ENCODE measurements at places on chromosomes 3 and 15. TPM values are rescaled to one million over a fixed set of nuclear protein-coding genes. Genes with fewer than 3 reads are reported as not detected.

DNA sequence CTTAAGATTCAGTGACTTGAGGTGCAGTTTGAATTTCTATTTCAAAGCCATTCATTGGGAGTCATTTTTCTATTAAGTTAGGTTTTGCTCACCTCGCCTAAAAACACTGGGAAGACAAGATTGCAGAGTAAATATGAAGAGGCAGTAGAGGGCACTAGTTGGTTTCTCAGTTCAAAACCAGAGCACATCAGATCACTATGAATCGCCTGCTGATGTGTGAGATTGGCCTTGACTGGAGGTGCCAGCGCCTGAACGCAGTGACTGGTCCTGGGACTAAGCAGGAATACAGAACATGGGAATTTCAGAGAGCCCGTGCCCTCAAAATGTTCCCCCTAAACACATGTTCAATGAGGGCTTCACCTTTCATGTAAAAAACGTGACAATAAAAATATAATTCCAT lies 229.0 kb downstream of the ITPR1 start:
- H3K27me3 ChIP-seq = no peaks in the 10 kb centered on the region
- no peak overlapping the region for H3K4me3 ChIP-seq
- peak overlapping the region; percentile 90 for H3K27ac ChIP-seq
- H3K4me1 ChIP-seq = peaks cover 78% of the 10 kb centered on the region
- peaks cover 40% of the 10 kb centered on the region for H3K36me3 ChIP-seq

DNA sequence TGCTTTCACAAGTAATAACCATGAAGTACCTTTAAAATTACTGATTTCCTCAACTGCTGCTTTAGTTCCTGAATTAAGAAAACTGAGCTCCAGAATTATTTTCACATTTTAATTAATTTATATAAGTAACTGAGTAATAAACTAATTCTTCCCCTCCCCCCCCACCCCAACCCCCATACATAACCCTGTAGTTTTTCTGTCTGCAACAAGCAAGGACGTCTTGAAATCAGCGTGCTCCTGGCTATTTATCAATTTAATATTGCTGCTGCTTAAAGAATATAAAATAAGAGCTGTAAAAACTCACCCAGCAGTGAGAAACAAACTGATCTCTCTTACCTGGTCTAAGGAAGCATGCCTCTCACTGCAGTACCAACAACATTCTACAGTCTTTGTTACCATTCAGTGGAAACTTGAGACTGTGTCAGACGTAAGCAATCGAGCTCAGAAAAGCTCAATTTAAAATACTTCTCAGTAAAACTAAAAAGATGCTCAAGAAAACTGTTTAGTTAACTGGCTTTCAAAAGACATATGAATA lies 121.0 kb downstream of the TFDP2 start:
- H3K27ac ChIP-seq = peak overlapping the region; percentile 49
- H3K4me1 ChIP-seq = peaks cover 18% of the 10 kb centered on the region
- H3K4me3 ChIP-seq = peak overlapping the region; percentile 87
- peaks cover 4% of the 10 kb centered on the region for H3K36me3 ChIP-seq
- no peaks in the 10 kb centered on the region for H3K27me3 ChIP-seq

DNA sequence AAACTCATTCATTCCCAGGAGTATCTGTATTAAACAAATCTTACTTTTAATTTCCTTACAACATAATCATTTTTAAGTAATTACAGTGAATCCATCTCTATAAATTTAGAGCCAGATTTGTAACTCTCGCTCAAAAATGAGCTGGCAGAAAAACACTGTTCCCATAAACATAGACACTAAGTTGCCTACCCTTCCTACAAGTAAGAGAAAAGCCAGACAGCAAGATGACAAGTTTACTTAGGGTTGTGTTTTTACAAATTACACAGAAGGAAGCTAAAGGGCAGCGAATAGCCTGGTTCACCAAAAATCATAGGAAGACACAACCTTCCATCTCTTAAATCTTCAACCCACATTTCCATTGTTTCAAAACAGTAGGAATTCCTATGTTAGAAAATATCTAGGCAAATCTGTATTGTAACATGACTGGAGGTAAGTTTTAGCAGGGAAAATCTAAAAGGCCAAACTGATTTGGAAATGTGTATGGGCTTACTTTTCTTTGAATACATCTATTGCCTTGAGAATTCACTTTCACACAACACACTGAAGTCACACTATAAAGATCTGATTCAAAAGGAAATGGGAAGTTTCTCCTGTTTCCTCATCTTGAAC lies 21.7 kb downstream of the HERC1 start:
- no peak overlapping the region for H3K4me3 ChIP-seq
- no peak for DNase-seq

- peaks cover 10% of the 10 kb centered on the region for H3K27me3 ChIP-seq
- no peak overlapping the region for H3K27ac ChIP-seq
- no peak for DNase-seq
Measured at GRCh38 chr3:184359610-184360009, 1.8 kb downstream of the CLCN2 start.

- no peaks in the 10 kb centered on the region for H3K4me1 ChIP-seq
- no peaks in the 10 kb centered on the region for H3K36me3 ChIP-seq
- H3K27me3 ChIP-seq = peaks cover 57% of the 10 kb centered on the region
- H3K27ac ChIP-seq = no peak overlapping the region
Measured at GRCh38 chr3:184601576-184602371, 40.2 kb downstream of the EPHB3 start.

DNA sequence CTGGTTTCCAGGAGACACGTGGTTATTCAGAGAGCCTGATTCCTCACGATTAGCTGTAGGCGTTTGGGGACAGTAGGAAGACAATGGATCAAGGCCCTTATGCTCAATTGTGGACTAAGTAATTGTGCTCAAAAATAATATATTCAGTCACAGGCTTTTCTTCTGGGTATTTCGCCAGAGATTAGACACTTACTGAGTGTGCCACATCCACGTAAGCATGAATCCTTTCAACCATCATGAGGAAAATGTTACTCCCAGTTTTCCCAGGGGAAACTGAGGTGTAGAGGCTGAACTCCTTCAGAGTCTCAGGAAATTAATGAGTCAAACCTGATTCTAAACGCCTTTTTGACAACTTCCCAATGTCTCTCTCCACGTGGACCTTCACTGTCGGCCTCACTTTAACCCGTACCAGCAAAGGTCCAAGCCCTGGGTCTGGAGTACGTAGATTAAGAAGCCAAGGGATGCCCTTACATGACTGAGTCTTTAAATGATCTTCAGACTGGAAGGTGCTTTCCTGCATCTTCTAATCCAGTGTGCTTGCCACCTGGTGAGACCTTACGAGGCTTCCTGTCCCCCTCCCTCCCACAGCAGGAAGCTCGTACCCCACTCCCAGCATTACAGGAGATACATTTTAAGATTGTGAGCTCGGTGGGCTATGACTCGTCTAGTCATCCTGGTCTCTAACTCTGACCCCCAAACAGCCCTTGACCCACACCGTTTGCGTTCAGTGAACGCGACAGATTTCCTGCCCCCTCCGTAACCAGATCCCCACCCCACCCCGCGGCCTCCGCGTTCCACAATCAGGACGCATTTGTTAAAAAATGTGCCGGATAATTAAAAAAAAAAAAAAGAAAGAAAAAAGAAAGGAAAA lies 1.7 kb downstream of the PKM start:
- no peaks in the 10 kb centered on the region for H3K27me3 ChIP-seq
- peaks cover 47% of the 10 kb centered on the region for H3K4me1 ChIP-seq
- peak overlapping the region; percentile 89 for H3K27ac ChIP-seq

GRCh38 chr3:76998555-76998954 lies 41.3 kb upstream of the ROBO2 start:
- DNase-seq = no peak
- no peaks in the 10 kb centered on the region for H3K36me3 ChIP-seq
- H3K4me3 ChIP-seq = no peak overlapping the region
- H3K27me3 ChIP-seq = no peaks in the 10 kb centered on the region
- no peak overlapping the region for H3K27ac ChIP-seq

DNA sequence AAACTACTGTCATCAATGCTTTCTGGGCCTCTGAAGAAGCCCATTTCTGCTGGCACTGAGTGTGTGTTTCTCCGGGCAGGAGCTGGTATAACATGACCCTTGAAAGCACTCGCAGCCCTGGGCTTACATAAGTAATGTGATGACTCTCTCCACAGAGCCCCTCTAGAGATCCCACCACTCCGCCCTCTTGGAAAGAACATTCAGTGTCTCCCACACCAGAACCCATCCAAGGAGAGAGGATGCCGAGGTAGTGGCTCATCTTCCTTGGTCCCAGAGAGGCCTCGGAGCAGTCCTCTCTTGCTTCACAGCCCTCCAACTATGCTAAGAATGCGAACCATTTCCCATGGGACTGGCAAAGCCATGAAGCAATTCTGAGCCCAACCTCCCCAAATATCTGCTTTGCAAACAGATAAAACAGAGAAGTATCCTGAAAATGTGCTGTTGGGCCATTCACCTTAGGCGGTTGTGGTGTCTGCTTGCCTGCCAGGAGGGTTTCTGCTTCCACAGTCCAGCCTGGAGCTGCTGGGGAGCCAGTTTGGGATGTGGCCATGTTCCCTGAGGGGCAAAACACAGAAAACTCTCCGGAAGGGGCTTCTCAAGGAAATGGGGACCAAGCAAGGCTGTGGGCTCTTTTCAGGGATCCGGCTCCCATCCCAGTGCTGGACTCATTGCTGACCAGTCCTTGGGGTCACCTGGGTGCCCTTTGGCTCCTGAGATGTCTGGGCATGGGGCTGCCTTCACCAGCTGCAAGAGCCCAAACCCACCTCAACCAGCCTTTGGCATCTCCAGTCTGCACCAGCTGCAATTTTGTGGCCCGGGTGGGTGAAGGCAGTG lies 47.3 kb downstream of the AMOTL2 start:
- no peaks in the 10 kb centered on the region for H3K36me3 ChIP-seq
- no peaks in the 10 kb centered on the region for H3K4me1 ChIP-seq
- H3K27ac ChIP-seq = no peak overlapping the region
- H3K27me3 ChIP-seq = peaks cover 2% of the 10 kb centered on the region

- H3K27ac ChIP-seq = no peak overlapping the region
- H3K4me3 ChIP-seq = no peak overlapping the region
- no peaks in the 10 kb centered on the region for H3K36me3 ChIP-seq
- H3K4me1 ChIP-seq = no peaks in the 10 kb centered on the region
- no peaks in the 10 kb centered on the region for H3K27me3 ChIP-seq
Measured at GRCh38 chr15:33473005-33473404, 162.2 kb downstream of the RYR3 start.

- no peaks in the 10 kb centered on the region for H3K36me3 ChIP-seq
- no peak overlapping the region for H3K27ac ChIP-seq
- peaks cover 33% of the 10 kb centered on the region for H3K27me3 ChIP-seq
- H3K4me1 ChIP-seq = peaks cover 9% of the 10 kb centered on the region
- H3K4me3 ChIP-seq = no peak overlapping the region
Measured at GRCh38 chr15:70324001-70324974, 226.6 kb upstream of the TLE3 start.

DNA sequence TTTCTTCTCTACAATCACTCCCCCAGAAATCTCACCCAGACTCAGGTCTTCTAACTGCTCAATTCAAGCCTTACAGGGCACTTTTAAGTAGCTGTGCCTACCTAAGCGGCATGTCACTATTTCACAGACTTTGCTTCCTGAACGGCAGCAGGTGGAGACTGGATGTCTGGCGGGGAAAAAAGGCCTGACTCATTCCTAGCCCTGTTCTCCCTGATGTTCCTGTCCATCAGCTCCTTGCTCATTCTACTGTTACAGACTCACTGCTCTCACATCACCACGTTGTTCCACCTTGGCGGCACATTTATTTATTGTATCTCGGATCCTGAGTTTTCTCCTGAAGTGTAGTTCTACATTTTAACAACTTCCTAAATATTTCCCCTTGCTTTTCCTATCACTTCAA lies 52.6 kb upstream of the ATP11B start:
- no peak for DNase-seq
- peaks cover 5% of the 10 kb centered on the region for H3K27me3 ChIP-seq

DNA sequence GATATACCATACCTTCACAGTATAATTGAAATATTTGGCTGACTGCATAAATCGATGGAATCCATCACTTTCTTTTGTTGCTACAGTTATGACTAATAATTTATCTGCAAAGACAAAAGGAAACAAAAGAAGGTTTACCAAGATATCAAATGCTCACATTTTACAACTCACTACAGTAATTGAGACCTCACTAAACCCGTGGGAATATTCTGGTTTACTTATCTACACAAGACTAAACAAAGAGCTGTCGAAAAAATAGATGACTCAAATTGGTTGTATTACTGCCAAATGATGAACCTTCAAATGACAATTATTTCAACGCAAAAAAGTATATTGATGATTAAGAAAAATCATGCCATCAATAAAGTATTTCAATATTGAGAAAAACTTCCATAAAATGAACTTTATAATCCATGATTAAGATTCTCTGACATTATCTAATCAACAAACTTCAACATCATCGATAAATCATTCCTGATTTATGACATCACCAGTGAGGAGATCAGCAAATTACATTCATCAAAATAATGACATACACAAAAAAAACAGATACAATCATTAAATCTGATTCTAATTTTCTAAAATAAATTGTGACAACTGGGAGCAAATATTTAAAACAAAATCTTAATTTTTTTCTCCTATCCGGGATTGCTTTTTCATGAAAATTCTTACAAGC lies 36.7 kb downstream of the PLOD2 start:
- H3K27me3 ChIP-seq = no peaks in the 10 kb centered on the region
- H3K36me3 ChIP-seq = no peaks in the 10 kb centered on the region
- H3K4me3 ChIP-seq = no peak overlapping the region
- H3K27ac ChIP-seq = no peak overlapping the region
- no peak for DNase-seq
- no peaks in the 10 kb centered on the region for H3K4me1 ChIP-seq

Gene CP
- total RNA-seq = not detected

Gene SPINK8
- not detected for total RNA-seq

Gene CCDC9B
- 0.24 TPM for total RNA-seq

Gene TRH
- total RNA-seq = not detected

All from activated T-helper 1 cell treated with anti-CD3 and anti-CD28 coated beads, Interleukin-12 subunit alpha, Interleukin-12 subunit beta, Interleukin-2, Interleukin-4 antibody, amounts not matched to agents 30 ng/mL and 10 ng/mL and 1 ng/mL, durations not matched to agents 14 hours and 24 hours and 36 hours (primary cell).